Activated T-helper 2 cell treated with anti-CD3 and anti-CD28 coated beads, Interferon-gamma antibody, Interleukin-2, Interleukin-4, amounts not matched to agents 10 μg/mL and 5 μg/mL and 100 μg/mL, durations not matched to agents 14 hours and 24 hours and 36 hours (primary cell): ENCODE measurements at places on chromosomes 2 and 18. TPM values are rescaled to one million over a fixed set of nuclear protein-coding genes. Genes with fewer than 3 reads are reported as not detected.

- no peak for DNase-seq
Measured at GRCh38 chr2:235537587-235537986, 43.7 kb downstream of the AGAP1 start.

DNA sequence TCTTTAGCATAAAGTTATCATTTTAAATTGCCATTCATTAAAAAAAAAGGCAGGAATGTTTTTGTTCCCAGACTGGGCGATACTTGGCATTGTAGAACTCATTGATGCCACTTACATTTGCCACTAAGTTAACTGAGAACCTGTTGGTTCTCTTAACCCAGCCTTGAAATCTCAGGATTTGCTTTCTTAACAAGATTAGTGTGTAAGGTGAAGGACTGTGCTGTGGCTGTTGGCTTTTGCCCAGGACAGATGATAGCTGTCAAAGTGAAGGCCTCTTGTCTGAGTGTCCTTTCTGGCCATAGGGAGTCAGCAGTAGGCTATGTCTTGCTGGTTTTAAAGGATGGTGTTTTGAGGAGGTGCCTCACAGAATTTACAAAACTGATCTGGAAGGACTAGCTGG is 2.6 kb downstream of the DPYSL5 start:
- no peak for DNase-seq

Gene SLC4A5
- total RNA-seq, result 1.2 and 1.8 TPM in 2 replicates

Gene DSG4
- total RNA-seq, result not detected in 2 replicates

Gene ELOA2
- not detected in 2 replicates for total RNA-seq

Gene TMEM127
- 29.0 and 30.4 TPM in 2 replicates for total RNA-seq
